ENCODE measurements at places on chromosomes 6 and 20.
A peak's percentile ranks its signal among the peaks of the same experiment; 100 is the strongest.

GRCh38 chr6:35368038-35368887 lies 25.9 kb downstream of the PPARD start:
- no peak for DNase-seq

GRCh38 chr6:79238919-79239318 lies 4.4 kb upstream of the HMGN3 start:
- DNase-seq, result no peak

GRCh38 chr6:110476046-110476849 lies at the start of gene SLC22A16:
SLC22A16 (minus strand) TSS chr6:110476613; CDS start chr6:110476574, 39 bp downstream.
- no peak for DNase-seq

GRCh38 chr6:133132466-133132971 lies 108.6 kb upstream of the EYA4 start:
- DNase-seq, result no peak

GRCh38 chr6:11718031-11718430 lies 60.6 kb downstream of the ADTRP start:
- no peak for DNase-seq

GRCh38 chr20:41734506-41734945 lies 116.3 kb upstream of the CHD6 start:
- DNase-seq, result peak; percentile 2

GRCh38 chr6:119333707-119334295 lies 15.8 kb downstream of the MAN1A1 start:
- DNase-seq, result no peak

DNA sequence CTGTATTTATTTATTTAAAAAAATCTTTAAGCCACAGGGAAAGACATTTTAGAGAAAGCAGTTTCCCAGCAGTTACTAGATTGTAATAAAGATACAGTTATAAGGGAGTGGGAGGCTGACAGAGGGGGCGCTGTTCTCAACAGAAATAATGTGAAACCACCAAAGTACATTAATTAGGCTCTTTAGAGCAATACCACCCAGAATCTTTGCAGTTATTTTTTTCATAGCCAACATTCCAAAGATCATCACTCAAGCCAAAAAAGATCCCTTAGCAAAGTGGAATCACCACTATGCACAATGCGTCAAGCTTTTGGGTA lies 331.3 kb upstream of the DEFB112 start:
- no peak for DNase-seq

DNA sequence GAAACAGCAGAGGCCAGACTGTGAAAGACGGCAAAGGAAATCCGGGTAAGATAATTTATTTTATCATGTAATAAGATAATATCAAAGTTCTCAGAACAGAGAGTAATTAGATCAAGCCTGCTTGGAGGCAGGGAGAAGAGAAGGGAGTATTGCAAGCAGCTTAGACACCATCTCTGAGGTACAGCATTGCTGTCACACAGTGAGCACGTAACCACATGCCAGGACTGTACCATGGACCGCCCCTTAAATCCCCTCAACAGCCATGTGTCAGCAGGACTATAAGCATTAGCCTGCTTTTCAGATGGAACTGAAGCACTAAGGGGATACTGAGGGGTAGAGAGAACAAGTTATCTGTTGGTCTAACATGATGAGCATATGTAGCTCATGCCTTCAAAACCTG lies 141.5 kb downstream of the C6orf118 start:
- DNase-seq, result no peak

DNA sequence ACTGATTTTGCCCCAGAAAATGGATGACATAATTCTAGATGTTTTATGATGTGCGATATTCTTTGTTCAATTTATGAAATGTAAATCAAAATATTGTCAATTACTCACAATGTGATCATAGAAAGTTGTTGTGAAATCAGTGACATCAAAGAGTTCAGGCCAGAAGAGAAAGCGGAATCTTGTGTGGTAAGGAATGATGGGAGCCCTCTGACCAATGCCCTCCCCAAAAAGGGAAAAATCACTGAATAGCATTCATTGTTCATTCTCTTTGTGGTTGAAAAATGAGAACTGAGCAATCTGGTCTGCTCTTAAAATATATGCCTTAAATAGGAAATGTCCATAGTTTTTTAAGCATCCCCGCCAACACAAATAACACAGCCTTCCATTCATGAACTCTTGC lies 247.1 kb upstream of the GRIK2 start:
- no peak for DNase-seq

DNA sequence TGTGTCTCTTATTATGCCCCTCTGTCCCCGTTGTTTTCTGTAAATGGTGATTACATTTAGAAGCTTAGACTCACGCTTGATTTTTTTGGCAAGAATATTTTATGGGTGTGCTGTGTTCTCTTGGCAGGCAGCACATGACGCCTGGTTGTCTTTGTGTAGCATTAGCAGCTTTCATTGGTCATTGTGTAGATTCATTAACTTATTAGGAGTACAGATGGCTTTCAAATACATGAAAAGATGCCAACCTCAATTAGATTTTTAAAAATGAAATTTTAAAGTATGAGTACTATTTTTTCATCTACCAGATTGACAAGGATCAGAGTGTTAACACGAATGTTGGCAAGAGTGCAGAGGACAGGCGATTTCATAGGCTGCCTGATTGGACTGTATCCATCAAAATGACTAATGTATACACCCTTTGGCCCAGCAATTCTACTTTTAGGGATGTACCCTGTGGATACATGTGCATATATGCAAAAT lies 15.2 kb downstream of the COX4I2 start:
- DNase-seq, result no peak

DNA sequence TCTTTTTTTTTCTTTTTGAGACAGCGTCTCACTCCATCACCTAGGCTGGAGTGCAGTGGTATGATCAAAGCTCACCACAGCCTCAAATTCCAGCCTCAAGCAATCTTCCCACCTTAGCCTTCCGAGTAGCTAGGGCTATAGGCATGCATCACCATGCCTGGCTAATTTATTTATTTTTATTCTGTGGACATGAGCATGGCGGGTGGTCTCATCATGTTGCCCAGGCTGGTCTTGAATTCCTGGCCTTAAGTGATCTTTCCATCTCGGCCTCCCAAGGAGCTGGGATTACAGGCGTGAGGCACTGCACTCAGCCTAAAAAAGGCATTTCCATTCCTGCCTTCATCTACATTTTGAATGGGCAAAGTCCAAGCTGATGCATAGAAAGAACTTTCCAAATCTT lies 56.2 kb upstream of the BEND3 start:
- DNase-seq, result no peak

GRCh38 chr20:36110994-36111393 lies 43.5 kb upstream of the EPB41L1 start:
- DNase-seq, result no peak

DNA sequence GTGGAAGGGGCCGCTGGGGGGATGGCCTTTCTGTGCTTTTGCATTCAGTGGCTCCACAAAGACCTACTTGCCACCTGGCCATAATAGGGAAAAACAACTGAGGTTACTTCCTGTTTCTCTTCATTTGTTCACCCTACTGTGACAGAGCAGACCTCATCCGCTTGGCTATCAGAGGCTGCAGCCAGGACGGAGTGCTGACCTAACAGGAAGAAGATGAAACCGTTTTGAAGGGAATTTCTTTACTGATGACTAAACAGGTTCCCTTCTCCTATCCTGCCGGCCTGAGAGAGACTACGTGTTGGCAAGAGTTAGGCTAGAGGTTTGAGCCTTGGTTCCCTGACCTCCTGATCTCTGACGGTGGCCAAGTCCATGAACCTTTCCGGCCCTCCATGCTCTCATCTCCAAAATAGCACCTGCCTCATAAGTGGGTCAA lies 21.3 kb downstream of the PRR18 start:
- DNase-seq, result no peak

DNA sequence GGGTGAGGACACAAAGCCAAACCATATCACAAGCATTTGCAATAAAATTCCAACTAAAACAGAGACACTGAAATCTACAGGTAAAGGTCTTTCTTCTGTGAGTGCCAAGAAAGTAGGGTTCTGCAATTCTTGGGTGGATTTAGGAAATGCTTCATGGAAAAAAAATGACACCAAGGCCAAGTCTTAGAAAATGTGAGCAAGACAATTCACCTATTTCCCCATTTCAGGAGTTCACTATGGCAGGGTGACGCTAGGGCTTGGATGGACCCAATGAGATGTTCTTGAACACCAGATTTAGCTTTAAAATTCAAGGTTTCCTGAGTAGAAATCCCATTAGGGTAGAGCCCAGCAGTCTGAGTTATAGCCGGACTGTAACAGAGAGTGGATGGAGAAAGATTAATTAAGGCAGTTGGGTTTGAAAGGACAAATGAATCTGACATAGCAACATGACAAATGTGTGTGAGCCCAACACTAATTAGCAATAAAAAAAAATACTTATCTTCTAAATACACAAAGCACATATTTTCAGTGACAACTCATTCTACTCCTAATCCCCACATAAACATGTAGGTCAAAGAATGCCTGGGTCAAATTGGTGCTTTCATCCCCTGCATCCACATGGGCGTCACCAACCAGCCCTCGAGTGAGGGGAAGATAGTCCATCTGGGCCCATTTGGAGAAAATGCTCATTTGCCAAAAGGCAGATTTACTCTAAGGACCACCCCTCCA lies 180.4 kb upstream of the JARID2 start:
- DNase-seq, result no peak

DNA sequence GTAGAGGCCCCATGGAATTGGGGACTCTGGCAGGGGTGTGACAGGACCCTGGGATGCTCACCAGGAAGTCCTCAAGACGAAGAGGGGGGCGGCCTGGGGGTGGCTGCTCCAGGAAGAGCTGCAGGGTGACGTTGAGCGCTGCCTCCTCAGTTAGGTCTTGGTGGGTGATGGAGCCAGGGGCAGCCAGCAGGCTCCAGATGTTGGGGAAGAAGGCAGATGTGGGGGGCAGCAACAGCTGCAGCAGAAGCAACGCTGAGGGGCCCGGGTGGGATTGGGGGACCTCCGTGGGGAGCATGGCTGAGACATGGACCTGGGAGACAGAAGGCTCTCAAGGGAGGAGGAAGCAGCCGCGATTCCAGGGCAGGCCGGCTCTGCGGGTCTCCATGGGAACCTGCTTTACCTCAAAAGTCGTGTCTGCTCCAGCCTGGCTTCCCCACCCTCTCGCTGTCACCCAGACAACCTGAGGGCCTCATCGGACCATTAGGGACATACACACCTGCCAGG lies 591 bp downstream of the VWA7 start:
- no peak for DNase-seq

GRCh38 chr20:52768694-52769093 lies 203.5 kb upstream of the TSHZ2 start:
- DNase-seq, result no peak

DNA sequence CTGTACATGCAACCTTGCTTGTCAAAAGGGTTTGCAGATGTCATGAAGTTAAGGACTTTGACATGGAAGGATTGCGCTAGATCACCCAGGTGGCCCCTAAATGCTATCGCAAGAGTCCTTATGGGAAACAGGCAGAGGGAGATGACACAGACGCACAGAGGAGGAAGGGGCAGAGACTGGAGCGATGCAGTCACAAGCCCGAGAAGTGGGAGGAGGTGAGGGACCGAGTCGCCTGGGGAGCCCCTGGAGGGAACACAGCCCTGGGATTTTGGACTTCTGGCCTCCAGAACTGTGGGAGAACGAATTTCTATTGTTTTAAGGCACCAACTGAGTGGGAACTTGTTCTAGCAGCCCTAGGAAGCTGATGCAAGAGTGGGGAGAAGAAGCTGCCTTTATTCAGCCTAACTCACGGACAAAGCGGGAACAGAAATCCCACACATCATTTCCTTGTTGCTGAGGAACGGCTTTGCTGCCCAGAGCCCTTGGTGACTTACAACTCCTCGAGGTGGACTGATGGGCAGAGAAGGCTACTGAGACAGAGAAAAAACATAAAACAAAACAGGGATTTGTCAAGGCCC lies 434.0 kb downstream of the PREX1 start:
- no peak for DNase-seq

- no peak for DNase-seq
These were observed 232.5 kb upstream of the ZNF217 start for GRCh38 chr20:53826090-53826489.

DNA sequence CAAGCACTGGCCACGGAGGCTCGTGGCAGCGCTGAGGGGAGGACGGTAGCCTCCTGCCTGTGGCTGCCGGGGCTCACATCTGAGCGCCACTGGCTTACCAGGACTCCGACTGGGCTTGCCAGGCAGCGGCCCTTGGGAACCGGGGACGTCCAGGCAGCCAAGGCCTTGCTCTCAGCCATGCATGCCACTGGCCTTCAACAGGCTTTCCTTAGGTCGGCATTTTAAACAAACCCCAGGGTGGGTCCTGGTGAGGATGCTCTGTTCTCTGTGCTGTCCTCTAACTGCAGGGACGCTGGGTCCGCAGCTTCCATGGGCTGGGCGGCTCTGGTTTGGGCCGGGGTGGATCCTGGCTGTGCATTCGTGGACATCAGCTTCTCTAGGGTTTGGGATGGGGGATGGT lies 59.1 kb upstream of the BHLHE23 start:
- no peak for DNase-seq

- no peak for DNase-seq
These were observed 95.4 kb downstream of the SLC22A23 start for GRCh38 chr6:3361312-3362037.

- DNase-seq, result no peak
These were observed 206.9 kb downstream of the IBTK start for GRCh38 chr6:82040405-82041221.

DNA sequence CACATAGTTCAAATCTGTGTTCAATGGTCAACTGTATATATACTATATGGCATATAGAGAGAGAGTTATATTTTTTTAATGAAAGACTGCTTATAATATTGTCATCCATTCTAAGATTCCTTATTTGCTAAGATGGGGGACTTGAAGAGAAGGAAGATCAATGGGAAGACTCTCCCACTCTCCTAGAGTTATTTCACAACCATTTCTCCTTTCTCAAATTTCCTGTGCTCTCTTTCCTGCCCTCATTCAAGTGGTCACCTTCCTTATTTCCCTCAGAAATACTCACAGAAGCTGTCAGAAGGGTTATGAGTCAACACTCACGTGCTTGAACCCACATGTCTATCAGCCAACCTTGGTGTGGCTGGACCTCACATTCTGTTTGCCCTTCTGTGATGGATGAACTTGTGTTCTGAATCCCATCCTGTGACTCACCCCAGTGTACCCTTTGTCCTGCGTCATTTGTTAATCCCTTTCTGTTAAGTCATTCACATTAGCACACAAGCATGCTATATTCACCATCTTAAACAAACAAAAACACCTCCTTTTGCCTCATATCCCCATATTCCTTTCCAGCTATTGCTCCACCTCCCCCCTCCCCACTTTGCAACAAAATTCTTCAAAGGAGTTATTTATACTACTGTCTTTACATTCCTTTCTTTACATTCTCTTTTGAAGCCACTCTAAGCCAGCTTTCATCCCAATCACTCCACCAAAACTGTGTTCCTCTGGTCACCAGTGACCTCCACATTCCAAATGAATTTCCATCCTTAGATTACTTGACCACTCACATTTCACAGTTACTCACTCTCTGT lies 279.3 kb upstream of the TCF21 start:
- no peak for DNase-seq

Measured in activated T-helper 1 cell treated with anti-CD3 and anti-CD28 coated beads, Interleukin-2, amount 50 U/mL, for 16 hours (primary cell).